NCI-H524 (cell line): ENCODE measurements at places on chromosomes 2 and 18.

DNA sequence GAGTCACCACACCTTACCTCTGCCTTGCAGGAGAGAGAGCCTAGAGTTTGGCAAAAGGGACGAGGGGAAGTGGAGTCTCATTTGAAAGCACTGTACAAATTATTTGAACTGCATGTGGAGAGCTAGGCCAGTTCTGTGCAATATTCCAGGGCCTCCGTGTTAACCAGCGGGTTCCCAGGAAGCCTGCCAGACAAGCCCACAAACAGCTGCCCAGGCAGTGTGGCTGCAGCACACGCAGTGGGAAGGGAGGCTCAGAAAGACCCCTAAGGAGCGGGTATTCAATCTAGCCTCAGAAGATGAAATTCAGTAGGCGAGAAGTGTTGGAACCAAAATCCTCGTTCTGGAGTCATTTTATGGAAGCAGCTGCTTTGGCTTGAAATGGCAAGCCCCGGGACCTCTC lies 30.7 kb downstream of the CNGA3 start:
- DNase-seq: peak; percentile 11

- no peak for DNase-seq
Measured at GRCh38 chr2:102074152-102074783, 68.3 kb upstream of the IL1R1 start.

DNA sequence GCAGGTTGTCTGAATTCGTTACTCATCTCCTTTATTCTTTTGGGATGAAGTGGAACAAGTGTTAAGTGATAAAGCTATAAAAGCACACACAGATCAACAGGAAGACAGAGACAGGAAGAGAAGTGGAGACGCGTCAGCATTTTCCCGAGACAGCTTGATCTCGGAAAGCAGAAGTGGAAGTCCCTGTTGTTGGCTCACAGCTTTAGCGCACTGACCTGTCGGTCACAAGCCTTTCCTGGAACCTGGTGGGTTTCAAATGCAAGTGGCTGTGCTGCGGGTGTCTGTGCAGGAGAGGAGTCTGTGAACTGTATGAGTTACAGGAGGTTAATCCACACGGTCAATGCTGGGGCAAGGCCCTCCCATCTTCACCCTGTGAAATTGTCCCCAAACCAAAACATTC lies 116.6 kb upstream of the PELI1 start:
- DNase-seq: no peak

DNA sequence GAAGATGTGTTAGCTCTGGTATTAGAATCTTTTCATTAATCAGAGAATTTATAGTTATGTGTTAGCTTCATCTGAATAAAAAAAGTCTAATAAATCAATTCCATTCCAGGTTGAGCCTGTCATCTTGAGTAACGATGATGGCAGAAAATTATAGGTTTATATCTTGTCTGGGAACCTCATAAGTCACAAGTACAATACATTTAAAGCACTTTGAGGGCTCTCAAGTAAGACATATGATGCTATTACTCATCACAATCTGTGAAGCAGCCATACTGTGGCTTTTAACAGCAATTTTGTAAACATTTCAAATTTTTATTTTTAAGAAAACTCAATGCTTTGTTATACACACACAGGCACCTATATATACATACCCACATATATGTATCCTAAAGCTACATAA lies 484.1 kb upstream of the VRK2 start:
- peak; percentile 16 for DNase-seq

- no peak for DNase-seq
Measured at GRCh38 chr18:48842259-48843061, 108.3 kb downstream of the SMAD7 start.

- peak; percentile 27 for DNase-seq
Measured at GRCh38 chr18:13218368-13218991, at the start of gene LDLRAD4. LDLRAD4 (plus strand) TSS chr18:13218760.

DNA sequence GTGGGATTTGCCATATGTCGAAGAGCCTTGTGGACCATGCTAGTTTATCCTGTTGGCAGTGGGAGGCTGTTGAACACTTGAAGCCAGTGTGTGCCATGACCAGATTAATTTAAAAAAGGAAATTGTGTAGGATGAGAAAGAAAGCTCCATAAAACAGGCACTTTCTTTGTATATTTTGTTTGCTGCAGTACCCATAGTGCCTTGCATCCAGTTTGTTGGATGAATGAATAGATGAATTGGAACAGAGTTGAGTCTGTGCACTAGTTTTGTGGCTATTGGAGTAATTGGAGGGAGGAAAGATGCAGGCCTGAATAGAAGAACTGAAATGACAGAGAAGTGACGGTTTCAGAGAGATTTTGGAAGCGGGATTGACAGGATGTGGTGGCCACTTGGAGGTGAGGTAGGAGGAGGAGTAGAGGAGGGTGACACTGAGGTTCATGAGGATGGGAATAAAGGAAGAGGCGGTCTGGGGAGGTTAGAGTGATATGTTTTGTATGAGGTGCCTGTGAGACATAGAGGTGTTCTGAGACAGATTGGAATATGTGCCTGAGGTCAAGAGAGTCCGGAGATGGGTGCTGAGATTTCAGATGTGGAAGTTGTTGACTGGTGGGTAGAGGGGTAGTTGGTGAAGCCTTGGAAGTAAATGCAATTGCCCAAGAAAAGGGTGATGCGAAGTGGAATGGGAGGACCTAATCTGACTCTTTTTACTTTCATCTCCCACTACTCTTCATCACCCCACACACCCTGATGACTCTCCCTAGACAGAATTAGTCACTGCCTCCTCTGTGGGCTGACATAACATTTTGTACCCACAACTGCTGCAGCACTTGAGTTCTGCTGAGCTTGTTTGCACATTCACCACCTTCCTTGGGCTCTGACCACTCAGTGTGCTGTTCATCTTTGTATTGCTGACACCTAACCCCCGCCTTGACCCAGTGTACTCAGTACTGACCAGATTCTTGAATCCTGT lies 5.1 kb downstream of the DGUOK start:
- DNase-seq: no peak

DNA sequence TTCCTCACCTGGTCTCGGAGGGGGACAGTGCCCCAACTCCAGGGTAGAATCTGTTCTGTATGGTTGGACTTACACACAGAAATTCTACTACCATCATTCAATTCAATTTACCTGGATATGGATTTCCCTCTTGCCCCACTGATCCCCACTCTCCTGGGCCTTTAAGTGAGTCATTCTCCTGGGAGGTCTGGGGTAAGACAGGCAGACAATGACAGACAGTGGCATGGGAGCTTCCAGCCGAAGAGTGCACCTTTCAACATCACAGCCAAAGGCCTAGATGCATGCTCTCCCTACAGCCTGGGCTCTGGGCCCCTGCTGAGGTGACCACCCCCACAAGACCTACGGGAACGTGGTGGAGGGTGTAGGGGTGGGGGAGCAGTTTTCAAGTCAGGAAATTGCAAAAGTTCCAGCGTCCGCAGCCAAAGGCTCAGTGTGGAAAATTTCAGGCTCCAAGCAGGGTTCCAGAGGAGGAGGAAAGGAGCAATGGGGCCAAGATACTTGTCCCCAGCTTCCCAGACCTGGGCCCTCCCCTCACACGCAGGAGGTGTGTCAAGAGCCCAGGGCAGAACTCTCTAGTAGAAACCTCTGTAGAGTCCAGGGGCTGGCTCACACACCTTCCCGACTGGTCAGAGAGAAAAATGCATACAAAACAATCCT lies 296.4 kb downstream of the CYP26B1 start:
- DNase-seq: no peak

GRCh38 chr18:33010149-33010548 lies 237.3 kb upstream of the KLHL14 start:
- DNase-seq: no peak

GRCh38 chr2:223697892-223698645 lies 95.9 kb upstream of the SCG2 start:
- DNase-seq: no peak

DNA sequence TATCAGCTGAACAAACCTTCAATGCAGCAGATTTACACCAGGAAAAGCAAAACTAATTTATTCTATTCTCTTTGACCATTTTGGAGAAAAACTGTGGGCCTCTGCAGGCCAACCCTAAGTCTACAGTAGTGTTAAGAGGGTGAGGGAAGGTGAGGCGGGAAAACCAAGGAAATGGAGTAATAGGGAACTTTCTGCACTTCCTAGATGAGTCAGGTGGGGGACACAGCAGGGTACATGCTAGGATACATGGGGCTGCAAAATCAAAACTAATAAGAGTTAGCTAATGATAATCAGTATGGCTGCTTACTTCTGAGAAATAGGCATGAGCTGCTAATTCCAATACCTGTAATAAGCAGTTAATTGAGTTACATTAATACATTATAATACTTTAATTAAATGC lies 66.0 kb upstream of the PGAP1 start:
- no peak for DNase-seq

GRCh38 chr2:202307690-202308089 lies 42.1 kb downstream of the NOP58 start:
- DNase-seq: no peak

- DNase-seq: peak; percentile 2
Measured at GRCh38 chr18:59736061-59736460, 38.8 kb upstream of the CCBE1 start.

GRCh38 chr2:70241340-70241739 lies 7.1 kb downstream of the TIA1 start:
- DNase-seq: no peak

DNA sequence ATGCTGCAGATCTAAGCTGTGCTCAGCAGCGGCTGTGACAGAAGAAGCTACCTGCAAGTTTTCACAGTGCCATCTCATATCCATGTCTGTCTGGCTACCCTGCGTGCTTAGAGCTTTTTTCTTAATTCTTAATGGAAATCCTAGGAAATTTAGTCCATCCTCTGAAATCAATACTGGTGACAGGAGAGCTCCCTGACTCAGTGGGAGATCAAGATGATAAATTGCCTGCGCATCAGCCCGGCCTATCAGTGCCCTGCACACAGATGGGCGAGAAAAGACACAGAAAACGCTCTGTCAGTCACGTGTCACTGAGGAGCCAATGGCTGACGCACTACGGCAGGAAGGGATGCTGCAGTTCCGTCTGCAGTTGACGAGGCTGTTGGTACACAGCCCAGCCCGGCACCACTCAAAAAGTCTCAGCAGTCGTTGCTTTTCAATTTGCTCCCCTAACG lies 819.6 kb upstream of the FSHR start:
- peak; percentile 95 for DNase-seq

DNA sequence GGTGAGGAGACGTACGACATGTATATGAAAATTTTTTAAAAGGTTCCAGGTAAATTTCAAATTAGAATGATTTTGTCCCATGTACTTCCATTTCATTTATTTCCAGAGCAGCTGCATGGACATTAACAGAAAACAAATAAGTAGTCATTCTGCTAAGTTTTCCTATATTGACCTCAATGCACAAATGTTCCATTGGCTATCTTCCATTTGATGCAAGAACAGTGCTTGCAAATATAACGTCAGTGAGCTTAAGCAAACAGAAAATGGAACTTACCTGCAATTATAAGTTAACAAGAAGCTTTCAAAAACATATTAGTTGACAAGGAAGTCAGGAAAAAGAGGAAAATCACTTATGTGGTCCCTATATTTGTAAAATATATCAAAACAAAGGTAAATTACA lies 16.6 kb downstream of the PAIP2B start:
- DNase-seq: no peak

DNA sequence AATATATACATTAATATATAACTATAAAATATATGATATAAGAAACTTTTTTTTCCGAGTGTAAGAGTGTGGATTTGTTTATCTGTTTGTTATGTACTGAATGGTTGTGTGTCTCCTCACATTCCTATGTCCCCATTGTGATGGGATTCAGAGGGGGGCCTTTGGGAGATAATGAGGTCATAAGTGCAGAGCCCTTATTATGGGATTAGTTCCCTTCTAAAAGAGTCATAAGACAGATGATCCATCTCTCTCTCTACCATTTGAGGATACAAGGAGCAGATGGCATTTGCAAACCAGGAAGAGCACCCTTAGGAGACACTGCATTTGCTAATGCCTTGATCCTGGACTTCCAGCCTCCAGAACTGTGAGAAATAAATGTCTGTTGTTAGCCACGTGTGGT lies 30.3 kb upstream of the SAP130 start:
- peak; percentile 52 for DNase-seq

- DNase-seq: no peak
Measured at GRCh38 chr2:196143730-196144131, 27.6 kb downstream of the STK17B start.

DNA sequence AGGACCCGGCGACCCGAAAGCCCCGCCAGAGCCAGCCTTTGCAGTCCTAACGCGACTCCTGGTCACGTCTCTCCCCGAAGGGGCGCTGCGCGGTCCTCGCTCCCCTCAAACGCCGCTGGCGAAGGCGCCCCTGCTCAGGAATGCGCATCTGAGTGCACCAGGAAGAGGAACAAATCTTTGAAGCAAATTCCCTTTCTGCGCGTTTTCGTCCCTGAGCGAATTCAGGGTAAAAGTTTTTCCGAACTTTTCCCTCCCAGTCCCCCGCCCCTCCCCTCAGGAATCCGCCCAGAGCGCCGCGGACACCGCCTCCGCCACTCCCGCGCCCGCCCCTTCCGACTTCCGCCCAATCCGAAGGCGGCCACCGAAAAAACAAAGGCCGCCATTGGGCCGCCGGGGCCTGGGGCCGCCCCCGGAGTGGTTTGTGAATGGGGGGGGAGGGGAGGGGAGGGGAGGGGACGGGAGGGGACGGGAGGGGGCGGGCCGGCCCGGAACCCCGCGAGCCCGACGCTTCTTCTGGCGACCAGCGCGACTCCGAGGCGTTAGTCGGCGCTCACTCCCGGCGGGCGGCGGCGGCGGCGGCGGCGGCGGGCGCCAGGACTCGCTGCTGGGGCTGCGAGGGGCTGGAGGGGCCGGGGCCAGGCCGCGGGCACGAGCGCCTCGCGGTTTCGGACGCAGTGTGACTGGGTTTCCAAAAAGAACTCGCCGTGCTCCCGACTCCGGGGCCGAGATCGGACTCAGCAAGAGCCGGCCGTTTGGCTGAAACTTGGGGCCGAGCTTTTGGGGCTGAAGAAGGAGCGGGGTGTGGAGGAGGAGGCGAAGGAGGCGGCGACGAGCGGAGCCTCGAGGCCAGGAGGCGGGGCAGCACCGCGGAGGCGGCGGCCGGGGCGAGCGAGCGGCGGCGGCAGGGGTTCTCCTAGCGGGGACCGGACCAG lies at the start of gene FZD7:
FZD7 (plus strand) TSS at position 539 of the 932 bp plus-strand sequence. CDS start 793 bp downstream, outside the sequence.
- DNase-seq: peak; percentile 70

GRCh38 chr18:49499046-49499637 lies 12.1 kb upstream of the C18orf32 start:
- DNase-seq: no peak

DNA sequence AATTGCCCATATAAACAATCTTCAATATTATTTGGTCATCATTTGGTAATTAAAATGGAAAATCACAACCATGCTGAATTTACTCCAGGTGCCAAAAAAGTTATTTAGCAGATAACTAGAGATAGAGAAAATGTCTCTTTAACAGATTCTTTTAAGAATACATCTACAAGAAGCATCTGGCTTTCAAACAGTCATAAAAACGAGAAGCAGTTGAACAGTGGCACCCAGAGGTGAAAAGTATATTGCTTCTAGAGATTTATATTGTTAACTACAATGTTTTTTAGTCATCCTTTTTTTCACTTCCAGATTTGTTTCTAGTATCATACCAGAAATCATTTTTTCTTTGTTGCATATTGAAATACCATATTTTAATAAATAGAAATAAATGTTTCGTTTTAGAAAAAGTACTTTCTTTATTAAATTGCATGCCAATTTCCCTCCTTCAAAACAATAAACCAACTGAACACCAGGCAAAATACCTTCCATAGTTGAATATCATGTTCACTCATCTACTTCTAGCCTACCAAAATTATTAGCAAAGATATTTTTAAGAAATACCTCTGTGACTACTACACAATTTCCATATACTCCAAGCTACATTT lies 65.4 kb upstream of the HNRNPA3 start:
- peak; percentile 74 for DNase-seq
